NT2/D1 (cell line): ENCODE measurements at places on chromosomes 1 and 21.

DNA sequence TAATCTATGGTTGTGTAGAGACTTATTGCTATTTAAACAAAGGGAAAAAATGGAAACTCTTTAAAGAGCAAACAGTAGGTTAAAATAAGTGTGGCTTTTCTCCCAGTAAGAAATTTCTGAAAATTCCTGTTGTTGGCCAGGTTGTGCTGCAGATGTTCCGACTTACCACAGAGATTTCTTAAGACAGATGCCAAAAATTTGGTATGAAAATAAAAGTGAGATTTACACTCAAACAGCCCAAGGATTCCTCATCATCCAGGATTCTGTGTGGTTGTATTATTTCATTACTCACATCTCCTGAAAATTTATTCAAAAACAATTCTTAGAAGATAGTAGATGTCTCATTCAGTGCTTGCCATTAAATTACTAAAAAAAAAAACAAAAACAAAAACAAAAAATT, 296.7 kb upstream of the PTBP2 start:
- no peak for DNase-seq

- no peak for DNase-seq
Observed at GRCh38 chr1:224193319-224193966, 10.4 kb downstream of the DEGS1 start.

DNA sequence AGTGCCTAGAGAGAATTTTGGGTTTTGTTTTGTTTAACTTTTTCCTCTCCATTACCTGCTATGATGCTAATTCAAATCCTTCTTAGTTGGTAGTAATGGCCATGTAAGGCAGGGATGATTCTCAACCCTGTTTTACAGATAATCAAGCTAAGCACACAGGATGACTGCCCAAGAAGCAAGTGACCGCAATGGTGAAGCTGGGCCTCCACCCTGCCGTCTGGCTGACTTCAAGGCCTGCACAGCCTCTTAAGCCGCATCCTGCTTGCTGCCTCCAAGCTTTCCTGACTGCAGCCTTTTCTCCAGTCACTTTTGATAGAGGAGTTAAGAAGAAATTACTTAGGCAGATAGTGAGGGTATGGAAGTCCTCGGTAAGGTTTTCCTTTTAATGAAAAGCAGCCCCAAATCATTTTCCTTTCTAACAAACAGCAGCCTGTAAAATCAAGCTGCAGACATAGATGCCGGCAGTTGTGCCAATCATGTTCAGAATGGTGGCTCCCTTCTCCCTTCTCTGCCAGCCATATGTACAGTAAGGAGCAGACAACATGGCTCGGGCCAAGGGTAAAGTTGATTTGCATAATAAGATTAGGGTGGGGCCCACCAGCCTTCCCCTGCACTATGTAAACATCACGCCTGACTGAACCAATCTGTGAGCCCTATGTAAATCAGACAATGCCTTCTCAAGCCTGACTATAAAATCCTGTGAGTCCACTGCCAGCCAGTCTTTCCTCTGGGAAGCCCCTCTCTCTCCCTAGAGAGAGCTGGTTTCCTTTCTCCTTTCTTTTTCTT, 8.8 kb upstream of the CTBS start:
- no peak for DNase-seq

DNA sequence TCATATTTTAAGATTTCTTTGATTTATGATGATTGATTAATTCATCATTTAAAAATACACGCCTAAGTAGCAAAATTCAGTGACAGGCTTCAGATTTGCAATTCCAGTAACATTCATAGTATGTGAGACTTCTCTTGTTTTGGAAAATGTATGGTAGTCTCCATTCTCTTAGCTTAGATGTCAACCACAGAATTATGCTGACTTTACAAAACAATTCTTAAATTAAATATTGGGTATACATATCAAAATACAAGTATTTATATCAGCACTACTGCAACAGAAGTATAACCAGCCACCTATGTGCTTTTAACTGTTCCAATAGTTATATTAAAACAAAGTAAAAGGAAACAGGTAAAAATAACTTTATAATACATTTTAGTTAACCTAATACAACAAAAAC, 1328.6 kb upstream of the ADGRL2 start:
- no peak for DNase-seq

DNA sequence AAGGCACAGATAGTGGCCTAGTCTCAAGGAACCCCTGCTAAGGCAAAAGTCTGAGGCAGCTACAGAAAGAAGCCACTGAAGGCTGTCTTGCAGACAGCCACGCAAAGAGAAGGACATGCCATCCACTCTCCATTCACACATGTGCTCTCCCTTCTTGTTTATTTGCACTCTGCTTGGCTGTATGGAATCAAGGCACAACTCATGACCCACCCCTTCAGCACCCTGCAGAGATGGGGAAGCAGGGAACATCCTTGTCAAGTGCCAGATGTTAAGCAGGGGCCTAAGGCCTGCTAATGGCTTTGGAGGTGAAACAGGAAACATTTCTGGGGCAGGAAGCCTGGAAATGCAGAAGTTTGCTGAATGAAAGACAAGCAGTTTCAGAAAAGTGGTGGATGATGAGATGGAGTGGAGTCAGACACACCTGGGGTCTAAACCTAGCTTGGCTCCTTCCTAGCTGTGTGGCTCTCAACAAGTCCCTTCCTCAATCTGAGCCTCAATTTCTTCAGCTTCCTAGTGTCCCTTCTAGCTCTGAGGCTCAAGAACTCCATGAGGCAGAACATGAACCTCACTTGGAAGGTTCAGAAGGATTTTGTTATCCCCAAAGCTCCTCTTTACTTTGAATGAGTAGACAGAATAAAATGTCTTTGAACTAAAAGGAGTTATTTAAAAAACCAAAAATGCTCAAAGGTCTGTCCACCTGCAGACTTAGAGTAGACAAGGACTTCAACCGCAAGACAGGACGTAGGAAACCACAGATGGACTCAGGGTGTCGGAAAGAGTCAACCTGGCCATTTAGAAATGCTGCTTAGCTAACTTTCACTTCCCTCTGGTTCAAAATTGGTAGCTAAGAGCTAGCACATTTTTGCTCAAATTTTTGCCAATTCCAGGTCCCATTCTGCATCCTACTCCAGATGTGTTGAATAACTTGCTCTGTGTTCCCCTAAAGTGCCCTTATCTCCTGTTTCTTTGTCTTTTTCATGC, 283.1 kb downstream of the PLPP3 start:
- DNase-seq = no peak

GRCh38 chr1:103146166-103146565, 37.8 kb upstream of the COL11A1 start:
- DNase-seq = no peak

DNA sequence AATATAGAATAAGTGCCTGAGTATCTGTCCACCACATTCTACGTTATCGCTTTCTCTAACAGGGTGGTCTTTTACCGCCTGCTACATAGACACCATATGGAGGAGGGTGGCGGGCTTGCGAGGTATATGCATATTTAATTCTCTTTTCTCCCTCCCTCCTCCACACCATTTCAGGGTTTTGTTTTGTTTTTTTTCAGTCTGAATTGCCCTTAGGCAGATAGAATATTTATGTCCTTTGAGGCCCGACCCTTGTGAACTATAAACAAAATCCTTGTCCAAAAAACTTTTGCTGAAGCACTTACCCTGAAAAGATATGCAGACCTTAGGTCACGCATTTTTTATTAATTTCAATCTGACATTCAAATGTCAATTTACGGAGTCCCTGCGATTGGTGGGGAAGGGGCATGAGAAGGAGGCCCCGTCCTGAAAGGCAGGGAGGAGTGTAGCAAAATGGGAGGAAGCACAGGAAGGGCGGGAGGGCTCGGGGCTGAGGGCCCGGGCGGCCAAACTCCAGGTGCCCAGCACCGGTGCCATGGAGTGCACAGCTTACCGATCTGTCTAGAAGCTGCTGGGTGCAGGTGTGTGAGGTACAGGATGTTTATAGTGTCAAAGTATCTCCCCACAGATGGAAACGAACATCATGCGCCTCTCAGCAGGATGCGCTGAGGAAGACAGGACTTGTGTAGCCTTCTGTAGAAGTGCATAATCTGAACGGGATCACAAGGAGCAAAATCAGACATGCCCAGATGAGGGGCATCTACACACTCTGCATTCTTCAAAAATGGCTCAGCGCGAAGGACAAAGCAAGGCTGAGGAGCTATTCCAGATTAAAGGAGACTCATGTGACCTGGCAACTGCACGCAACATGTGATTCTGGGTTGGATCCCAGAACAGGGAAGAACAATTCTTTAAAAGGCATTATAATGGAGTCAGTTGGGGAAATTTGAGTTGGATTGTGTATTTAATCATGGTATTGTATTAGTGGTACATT, 68.8 kb upstream of the LYST start:
- DNase-seq = no peak

GRCh38 chr1:172727275-172727857, 68.5 kb downstream of the FASLG start:
- no peak for DNase-seq

DNA sequence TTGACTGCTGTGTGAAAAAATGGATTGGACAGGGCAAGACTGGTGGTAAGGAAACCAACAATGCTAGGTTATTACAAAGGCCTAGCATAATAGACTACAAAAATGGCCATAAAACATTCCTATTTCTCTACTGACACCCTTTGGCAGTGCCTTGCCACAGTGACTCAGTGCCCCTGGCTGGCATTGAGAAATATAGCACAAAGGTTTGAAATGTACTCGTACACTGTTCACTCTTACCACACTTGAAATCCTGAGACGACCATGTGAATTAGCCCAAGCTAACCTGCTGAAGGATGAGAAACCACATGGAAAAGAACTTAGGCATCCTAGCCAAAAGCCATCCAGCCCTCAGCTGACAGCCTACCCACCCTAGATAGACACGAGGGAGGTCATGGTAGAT, 149.8 kb upstream of the PALMD start:
- no peak for DNase-seq

DNA sequence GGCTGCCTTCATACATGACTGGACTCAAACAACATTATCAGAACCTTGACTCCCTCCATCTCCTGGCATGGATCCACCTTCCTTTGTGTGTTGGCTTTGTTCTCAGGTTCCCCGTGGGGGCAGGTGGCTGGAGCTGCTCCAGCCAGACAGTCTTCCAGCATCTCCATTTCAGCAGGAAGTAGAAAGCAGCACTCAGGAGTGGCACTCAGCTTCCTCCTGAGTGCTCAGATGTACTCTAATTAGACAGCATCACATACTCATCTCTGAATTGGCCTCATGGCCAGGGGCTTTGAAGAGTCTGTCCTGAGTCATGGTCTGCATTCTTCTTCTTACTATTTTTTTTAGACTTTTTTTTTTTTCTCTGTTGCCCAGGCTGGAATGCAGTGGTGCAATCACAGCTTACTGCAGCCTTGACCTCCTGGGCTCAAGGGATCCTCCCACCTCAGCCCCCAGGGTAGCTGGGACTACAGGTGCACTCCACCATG, 27.9 kb downstream of the OVAAL start:
- DNase-seq = no peak

DNA sequence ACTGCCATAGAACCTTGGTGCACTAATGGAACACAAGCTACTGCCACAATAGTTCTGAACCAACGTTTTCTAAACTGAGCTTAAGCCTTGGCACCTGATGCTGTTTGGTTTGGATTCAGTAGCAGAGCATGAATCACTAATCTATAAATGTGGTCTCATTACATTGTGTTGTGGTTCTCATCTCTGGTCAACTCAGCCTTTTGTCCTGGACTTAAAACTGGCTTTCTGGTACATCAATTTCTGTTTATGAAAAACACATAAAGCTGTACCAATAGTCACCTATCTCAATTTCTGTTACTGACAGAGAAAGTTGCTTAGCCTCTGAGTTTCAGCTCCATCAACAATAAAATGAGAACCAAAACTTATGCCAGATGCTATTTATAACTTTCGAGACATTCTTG, 197.5 kb upstream of the KIAA0040 start:
- DNase-seq = no peak

DNA sequence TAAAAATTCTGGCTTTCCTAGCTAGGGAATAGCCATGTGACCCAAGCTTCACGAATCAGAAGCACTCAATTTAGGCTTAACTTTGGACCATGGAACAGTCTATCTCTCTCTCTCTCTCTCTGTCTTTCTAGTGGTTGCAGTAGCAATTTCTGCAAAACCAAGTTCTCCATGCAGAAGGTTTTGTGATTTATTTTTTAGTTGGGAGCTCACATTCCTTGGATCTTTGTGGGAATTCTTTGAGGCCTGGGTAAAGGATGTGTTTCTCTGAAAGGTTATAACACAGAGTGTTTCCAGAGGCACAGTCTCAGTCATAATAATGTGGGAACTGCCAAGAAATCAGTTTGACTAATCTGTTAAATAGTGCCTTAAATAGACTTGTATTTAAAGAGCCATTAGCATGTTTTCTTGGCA, 112.3 kb upstream of the COL11A1 start:
- no peak for DNase-seq

GRCh38 chr1:186577216-186577615, 103.0 kb downstream of the PTGS2 start:
- DNase-seq = no peak

- DNase-seq = no peak
Observed at GRCh38 chr1:87790756-87791155, 462.1 kb downstream of the LMO4 start.

DNA sequence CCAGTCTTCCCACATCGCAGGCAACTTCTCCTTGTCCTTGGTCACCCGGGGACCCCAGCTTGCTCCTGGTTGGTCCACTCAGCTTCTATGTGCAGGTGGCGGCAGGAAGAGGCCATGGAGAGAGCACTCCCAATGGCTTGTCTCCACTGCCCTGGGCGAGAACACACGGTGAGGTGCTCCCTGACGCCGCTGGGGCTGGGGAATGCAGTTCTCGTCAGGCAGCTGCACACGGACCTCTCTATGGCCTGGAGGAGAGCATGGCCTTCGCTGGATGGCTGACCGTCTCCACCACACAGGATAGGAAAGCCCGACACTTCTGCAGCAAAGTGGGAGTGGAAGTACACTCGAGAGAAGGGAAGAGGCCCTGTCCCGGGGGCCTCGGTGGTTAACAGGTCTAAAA, 11.8 kb downstream of the C1orf174 start:
- no peak for DNase-seq

- DNase-seq = no peak
Observed at GRCh38 chr1:63653976-63654375, 60.8 kb downstream of the PGM1 start.

- no peak for DNase-seq
Observed at GRCh38 chr1:192327997-192328396, 11.2 kb downstream of the RGS21 start.

- no peak for DNase-seq
Observed at GRCh38 chr1:89871768-89872473, 51.1 kb downstream of the LRRC8D start.

DNA sequence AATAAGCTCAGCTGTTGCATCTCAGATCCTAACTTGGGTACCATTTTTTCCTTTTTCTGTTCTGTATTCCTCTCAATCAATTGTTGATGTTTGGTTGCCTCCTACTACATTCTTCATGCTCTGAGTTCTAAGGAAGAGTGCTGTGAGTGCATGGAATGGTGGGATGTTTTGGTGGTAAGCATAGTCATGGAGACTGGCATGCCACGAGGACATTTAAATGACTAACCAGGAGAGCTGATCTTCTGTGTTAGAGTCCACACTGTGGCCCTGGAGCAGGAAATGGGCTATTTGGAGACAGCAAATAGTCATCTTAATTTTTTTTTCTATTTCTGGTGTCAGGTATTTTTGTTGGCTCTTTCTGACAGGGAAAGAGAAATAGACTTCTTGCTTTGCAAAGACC, 69.5 kb upstream of the HSD17B7 start:
- no peak for DNase-seq

- no peak for DNase-seq
Observed at GRCh38 chr1:165047994-165048393, 308.5 kb downstream of the LMX1A start.

- no peak for DNase-seq
Observed at GRCh38 chr1:167876597-167877175, 37.2 kb downstream of the ADCY10 start.
